ENCODE measurements at places on chromosomes 6 and 20.

GRCh38 chr6:63774961-63775360 lies 139.4 kb downstream of the PHF3 start:
- no peak for DNase-seq

DNA sequence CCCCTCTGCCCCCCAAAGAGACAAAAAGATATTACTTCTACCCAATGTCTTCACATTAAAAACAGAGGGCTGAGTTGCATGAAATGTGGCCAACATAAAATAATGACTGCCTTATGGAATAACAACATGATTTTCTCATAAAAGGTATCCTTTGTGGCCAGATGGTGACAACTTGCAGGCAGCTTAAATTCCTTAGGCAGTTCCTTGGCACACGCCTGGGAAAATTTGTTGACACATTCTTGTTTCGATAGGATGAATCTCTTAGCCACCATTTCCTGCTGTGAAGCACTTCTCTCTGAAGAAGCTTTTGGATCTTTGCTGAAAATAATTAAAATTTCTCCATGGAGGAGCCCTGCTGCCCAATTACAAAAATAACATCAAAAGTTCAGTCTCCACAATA lies 109.0 kb upstream of the COL21A1 start:
- no peak for DNase-seq

GRCh38 chr6:61649845-61650244 lies 636.2 kb downstream of the KHDRBS2 start:
- no peak for DNase-seq

- no peak for DNase-seq
These were observed 19.0 kb downstream of the OR2H2 start for GRCh38 chr6:29603930-29604329.

DNA sequence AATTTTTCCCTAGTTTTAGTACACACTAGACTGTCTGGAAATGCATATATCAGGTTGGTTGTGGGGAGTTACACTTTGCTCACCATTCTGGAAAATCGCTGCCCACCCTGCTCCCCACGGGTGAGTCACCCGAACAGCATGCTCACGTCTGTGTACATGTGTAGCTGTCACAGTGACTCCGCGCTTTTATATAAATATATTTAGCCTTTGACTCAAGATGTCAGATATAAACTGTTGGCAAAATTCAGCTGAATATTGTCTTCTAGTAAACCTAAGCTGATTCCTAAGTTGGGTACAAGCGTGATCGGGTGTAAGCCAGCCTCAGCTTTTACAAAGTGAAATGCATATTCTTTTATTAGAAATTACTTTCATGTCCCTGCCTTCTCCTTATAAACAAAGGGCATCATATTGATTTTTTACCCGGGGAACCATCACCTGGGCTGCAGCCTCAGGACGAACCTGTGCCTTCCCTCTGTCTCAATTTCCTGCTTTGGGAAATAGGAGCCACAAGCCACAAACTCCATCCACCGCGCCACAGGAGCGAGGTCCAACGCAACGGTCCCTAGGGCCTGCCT lies 4.3 kb downstream of the SDCBP2 start:
- DNase-seq, result no peak

GRCh38 chr6:29702519-29703103 lies 20.6 kb upstream of the HLA-F start:
- peak; percentile 64 for DNase-seq

DNA sequence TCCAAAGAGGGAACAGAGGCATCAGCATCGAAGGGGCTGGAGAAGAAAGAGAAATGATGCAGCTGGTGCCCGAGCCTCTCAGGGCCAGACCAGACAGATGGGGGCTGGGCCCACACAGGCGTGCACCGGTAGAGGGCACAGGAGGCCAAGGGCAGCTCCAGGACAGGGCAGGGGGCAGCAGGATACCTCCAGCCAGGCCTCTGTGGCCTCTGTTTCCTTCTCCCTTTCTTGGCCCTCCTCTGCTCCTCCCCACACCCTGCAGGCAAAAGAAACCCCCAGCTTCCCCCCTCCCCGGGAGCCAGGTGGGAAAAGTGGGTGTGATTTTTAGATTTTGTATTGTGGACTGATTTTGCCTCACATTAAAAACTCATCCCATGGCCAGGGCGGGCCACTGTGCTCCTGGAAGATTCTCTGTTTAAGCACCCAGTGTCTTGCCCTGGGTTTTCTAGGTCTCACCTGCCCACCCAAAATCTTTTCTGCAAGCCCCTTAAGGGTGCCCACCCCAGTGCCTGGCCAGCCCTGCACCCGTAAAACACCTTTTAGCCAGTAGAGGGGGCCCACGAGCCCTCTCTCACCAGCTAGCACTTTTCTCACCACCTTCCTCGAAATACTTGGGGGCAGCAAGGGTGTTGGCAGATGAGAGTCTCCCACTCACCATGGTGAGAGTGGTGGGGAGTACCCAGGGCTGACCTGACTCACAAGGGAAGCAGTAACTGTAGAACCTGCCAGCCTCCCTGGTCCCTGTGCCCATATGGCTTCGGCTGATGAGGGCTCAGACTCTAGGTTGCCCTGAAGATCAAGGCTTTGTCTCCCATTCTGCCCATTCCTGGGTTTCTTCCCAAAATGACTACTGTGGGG lies 35.7 kb upstream of the ID1 start:
- DNase-seq, result peak; percentile 56

GRCh38 chr6:81979767-81980166 lies 227.3 kb upstream of the TENT5A start:
- no peak for DNase-seq

DNA sequence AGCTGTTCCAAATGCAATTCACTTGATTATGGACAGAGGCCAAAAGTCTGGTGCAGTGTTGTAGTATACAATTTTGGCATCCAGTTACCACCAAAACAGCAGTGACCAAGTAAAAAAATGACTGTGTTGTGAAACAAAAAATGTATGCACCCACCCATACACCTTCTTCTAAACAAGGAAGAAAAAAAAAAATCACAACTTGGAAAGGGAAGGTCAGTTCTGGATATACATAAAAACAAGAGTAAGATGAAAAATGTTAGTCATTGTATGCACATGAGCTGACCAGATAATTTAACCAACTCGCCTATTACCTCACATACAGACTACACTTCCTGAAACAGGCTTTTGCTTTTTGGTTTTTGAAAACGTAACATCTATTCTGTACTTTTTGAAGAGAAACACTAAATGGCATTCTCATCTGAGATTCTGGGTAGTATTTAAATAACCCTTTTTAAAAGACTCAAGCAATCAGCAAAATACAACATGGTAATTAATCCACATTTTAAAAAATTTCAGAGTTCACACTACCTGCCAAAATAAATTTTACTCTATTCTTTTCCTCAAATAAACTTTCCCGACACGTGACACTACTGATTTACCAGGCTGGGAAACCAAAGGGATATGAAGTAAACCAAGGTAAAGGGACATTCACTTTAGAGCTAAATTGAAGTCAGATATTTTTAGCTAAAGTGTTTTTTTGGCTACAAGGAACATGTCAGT lies 141.6 kb upstream of the SHLD1 start:
- no peak for DNase-seq

GRCh38 chr20:63653041-63653973 lies at the start of gene STMN3:
Gene STMN3, minus strand, starts transcription at chr20:63653424. Its CDS starts 79 bp downstream, at chr20:63653345.
- peak; percentile 47 for DNase-seq

DNA sequence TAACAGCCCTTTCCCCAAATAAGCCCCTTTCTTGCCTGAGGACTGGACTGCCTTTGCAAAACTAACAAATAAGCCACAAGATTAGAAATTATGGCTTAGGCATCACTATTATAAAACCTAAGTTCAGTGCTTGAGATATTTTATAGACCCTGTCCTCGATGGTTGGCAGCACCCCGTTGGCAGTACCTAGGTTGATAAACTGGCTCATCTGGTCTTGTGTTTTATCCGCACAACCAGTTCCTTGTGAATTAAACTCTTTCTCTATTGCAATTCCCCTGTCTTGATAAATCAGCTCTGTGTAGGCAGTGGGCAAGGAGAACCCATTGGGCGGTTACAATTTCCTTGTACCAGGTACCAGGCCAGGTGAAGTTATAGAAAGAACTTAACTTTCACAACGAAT lies 6.6 kb downstream of the LRP11 start:
- no peak for DNase-seq

DNA sequence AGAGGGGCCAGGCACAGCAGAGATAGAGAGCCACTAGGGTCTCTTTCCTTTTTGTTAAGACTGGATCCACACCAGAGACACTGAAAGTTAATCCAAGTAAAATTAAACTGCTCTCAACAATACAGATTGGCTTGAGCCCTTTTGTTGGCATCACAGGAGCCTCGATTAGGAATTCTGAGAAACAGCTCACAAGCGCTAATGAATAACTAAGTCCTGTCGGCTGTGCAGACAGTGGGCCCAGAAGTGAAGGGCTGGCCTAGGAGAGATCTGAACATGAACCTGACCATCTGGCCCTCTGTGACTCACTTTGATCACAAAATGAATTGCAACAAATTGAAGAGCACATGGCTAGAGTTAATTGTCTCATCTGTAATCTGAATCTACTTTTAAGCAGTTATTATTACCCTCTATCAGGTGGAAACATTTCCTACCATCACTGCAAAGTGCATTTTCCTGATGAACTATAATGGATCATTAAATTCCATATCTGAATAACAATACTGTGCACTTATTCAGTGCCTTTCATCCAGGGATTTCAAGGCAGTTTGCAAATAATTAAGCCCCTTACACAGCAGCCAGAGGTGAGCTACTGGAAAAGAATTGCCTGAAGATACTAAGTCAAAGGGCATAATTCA lies 3.2 kb downstream of the BACH2 start:
- no peak for DNase-seq

DNA sequence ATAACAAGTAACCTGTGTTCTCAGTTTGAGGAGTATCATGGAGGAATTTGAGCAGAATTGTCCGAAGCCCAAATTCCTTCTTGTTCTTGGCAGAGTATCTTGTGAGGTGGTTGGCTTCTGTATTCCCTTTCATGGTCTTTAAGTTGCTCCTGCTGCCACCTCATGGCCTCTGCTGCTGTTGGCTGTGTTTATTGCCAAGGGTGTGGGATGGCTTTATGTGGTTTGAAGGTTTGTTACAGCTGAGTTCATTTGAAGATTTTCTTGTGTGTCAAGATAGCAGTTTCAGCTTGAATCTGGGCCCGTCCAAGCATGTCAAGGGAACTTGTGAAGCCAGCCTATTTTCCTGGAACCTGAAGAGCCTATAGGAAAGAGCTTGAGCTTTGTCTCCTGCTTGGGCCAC lies 20.2 kb upstream of the TTK start:
- DNase-seq, result no peak

DNA sequence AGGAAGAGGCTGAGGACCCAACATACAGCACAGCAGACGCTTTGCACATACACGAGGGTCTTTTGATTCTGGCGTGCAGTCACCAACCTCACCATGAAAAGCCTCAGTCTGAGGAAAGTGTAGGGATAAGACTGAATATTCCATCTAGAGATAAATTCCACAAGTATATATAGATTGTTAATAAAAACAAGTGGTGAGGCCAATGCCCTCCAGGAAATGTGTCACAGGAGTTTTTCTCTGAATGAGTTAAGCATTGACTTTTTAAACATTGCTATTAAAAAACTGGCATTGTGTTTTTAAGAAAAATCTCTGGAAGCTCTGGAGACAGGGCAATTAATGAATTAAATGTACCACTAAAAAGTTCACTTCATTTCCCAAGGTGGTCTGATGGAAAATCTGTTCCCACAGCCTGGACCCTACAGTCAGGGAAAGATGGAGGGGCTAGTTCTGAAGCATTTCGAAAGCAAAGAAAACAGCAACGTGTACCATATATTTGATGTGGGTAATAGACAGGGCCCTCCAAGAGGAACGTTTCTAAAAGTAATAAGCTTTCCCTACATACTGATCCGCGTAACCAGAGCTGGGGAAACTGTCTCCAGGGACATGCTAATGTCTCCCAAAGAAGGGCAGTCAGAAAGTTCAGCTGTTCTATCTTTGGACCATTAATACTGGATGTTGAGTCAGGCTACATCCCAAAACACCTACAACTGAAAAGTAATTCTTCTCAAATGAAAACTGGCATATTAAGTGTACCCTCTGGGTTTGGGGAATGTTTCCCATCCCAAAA lies 301.1 kb downstream of the FOXC1 start:
- DNase-seq, result no peak

GRCh38 chr6:37516076-37516919 lies 16.6 kb upstream of the CCDC167 start:
- peak; percentile 95 for DNase-seq

GRCh38 chr20:32455171-32455900 lies 97.2 kb downstream of the ASXL1 start:
- no peak for DNase-seq

DNA sequence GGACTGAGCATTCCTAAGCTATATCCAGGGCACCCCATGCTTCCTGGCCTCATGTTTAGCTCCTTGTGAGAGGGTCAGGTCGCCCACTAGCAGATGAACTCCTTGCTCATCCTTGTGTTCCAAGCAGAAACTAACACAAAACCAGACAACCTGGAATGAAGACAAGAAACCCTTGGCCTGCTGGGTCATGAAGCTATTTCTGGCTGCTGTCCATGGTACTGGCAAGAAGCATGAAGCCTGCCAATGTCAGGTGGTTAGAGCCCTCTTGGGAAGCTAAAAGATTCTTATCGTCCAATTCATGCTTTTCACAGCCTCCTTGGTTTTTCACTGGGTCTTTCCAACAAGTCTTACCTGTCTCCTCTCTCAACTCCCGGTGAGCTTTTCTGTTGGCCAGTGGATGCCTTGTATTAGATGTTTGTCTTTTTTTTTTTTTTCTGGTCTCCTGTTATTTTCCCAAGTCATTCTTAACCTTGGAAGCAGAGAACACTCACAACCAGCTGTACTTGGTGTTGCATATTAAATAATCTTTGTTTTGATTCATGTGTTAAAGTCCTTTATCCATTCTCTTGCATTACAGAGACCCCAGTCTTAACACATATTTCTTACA lies 180.3 kb downstream of the ANKRD60 start:
- no peak for DNase-seq

DNA sequence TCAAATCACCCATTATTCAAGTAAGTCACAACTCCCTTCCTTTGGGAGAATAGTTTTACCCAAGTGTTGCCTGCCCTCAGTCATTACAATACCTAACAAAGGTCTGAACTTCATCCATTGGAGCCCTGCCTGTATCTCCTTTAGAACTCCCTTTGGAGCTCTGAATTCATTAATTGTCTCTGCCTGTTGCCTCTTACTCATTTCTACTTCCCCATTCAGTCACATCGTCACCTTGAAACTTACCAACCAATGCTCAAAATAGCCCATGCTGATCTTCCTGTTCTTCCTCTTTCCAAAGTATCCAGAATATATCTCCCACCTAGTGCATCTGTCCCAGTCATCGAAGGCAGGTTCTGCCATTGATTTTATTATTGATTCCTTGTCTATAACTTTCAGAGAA lies 120.7 kb upstream of the ADGRF1 start:
- no peak for DNase-seq

DNA sequence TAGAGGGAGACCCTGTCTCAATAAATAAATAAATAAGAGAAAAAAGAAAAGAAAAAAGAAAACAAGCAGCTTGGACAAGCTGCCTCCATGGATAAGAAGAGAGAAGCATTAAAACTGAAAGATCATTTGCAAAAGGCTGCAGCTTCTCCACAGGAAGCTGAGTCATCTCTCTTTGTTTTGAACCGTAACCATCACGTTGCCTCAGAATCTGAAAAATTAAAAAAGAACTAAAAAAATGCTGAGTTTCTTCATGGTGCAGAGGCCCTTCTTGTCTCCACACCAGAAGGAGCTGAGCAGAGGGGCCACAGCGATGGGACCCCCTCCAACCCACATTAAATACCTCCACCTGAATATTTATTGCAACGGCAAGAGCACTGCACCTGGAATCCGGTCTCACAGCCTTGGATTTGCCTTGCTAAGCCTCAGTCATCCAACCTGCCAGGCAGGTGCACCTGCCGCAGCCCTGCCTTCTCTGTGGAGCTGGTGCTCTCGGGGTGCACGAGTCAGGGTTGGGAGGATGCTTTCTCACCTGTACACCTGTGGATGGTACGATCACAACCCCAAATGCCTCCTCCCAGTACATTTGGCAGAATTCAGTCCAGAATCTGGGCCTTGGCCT lies 28.1 kb downstream of the TOX2 start:
- DNase-seq, result peak; percentile 76
